NCI-H748 treated with DMSO at 0.1 percent for 48 hours (cell line): ENCODE measurements at places on chromosomes 6 and 20.

DNA sequence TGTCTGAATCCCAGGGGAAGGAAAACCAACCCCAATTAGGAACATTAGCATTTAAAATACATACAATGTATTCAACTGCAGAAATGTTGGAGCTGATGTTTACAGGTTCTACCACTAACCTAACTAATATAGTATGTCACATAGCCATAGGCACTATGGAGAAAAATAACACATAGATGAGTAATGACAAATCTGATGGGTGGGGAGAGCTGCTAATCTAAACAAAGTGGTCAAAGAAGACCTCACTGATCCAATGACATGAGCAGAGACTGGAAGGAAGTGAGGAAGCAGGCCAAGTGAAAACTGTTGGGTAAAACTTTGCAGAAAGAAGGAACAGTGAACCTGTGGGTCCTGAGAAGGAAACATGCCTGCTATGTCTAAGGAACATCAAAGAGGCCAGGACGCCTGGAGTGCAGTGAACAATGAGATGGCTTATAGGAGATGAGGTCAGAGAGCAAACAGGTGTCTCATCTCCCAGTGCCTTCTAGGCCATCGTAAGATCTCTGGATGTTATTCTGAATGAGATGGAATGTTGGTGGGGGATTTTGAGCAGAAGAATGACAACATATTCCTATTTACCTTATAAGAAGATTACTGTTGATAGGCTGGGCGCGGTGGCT is 135.7 kb downstream of the ALDH8A1 start:
- DNase-seq, result no peak

GRCh38 chr6:126302191-126302590 is 37.7 kb upstream of the CENPW start:
- no peak for DNase-seq

DNA sequence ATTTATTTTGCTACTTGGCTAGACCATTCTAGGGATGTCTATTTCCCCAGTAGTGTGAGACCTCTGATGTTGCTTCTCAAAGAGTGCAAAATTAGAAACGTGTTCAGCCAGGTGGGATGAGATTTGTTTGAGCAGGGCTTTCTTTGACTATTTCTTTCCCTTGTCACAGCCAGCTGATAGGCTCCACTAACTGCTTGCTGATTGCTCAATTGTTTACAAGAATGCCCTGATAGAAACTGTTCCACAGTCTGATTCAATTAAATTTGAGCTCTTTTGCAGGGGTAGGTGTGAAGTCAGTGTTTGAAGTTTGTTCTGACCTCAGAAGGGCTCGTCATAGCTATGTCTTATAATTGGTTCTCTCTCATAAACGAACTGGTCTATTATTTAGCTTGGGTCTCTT is 220.5 kb downstream of the FNDC1 start:
- DNase-seq, result no peak

DNA sequence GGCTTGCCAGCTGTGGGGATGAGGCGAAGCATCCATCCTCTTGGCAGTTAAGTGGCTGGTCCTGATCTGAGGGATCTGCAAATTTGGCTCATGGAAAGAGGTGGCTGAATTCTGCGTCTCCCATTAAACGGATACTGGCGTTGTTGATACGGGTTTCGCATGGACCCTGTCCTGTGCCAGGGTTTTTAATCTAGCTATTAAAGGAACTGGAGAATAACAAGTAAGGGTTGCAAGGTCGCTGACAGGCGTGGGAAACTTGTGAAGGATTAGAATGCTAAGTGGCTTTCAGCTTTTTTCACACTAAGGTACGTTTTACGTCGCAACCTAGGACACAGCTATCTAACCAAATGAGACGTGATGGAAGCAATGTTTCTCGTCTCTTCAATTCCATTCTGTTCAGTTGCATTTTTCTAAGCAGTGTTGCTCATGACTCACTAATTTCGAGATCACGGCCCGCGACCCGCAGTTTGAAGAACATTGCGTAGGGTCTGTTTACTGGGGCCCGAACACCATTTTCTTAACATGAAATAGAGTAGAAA is 852 bp downstream of the GMNN start:
- no peak for DNase-seq

DNA sequence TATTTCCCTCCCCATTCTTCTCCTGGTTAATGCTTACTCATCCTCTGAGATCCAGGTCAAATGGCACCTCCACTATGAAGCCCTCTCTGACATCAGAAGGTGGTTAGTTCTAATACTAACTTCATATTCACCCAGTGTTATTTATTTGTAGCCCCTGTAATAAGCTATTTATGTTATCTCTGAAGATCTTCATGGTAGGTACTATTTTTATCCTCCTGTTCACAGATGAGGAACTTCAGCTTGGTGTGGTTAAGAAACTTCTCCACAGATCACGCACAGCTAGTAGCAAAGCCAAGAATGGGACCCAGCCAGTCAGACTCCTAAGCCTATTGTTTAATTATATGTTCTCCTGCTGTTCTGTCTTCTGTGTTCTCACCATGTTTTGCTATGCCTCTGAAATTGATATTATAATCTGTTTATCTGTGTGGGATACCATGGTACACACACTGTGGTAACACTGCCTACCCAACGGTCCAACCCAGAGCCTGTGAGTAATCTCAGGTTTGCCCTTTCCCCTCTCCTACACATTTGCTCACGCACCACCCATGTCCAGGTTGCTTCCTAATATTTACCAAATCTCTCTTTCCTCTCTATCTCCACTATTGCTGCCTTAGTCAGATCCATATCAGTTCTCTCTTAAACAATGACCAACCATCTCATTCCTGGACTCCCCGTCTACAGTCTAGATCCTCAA is 98.4 kb downstream of the IPCEF1 start:
- DNase-seq, result no peak

GRCh38 chr20:22768266-22769178 is 184.2 kb upstream of the FOXA2 start:
- DNase-seq, result no peak

DNA sequence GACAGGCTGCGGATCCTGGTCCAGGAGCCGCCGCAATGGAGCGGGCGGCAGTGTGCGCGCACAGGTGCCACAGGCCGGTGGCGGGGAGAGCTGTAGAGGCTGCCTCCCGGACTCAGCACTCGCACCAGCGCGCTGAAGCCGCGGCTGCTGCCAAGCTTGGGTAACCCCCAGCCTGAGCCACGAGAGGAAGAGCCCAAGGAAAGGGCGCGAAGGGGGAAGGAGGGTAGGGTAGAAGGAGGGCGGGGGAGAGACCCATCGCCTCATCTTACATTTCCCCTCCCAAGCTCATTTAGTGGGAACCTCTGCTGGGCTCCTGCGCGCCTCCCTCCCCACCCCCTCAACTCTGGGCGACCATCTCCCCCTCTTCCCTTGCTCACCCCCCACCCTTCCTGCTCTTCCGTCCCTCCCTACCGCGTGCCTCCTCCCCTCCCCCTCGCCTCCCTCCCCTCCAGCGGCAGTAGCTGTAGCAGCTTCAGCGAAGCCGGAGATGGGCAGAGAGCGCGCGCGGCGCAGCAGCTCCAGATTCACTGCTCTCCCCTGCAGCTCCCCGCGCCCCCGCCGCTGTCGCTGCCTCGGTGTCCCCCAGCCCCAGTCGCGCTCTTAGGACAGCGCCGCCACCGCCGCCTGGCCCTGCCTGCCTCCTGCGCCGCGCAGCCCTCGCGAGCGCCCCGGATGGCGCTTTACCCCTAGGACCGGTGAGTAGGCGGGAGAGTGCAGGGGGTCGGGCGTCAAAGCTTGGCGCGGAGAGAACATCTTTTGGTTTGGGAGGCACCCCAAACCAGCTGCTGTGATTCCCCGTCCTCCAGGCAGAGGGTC is at the start of gene FUT9:
Gene FUT9, plus strand, starts transcription at position 457 of the 816 bp plus-strand sequence. CDS start 187,182 bp downstream, outside the sequence.
- peak; percentile 89 for DNase-seq

DNA sequence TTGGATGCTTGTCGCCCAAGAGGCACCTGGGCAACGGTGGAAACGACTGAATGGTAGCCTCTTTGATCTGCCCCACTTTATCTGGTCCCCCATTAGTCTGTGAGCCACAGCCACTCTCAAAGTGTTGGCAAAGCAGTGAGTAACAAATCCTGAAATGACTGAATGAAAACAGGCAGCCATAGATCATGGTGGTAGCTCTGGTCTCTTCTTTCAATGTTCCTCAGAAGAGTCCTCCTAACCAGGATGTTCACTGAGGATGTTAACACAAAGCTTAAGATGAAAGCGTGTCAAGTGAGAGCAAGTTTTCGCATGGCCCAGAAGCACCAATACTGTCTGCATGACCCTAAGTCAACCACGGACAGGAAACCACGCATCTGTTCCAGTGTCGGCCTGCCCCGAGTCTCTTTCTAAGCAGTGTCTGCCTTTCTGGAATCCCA is 107.3 kb downstream of the IRF4 start:
- DNase-seq, result no peak

GRCh38 chr20:57263801-57264792 is 2.3 kb downstream of the BMP7 start:
- no peak for DNase-seq
